Epithelial cell of esophagus (primary cell): ENCODE measurements at places on chromosomes 6 and 20.

GRCh38 chr6:72689107-72689954 lies 67.5 kb downstream of the KCNQ5 start:
- DNase-seq, result no peak

- no peak for DNase-seq
These were observed 176.0 kb downstream of the SASH1 start for GRCh38 chr6:148518511-148519156.

GRCh38 chr6:144696610-144697368 lies 411.7 kb downstream of the UTRN start:
- DNase-seq, result no peak

GRCh38 chr6:34030831-34031624 lies 114.9 kb downstream of the GRM4 start:
- no peak for DNase-seq

DNA sequence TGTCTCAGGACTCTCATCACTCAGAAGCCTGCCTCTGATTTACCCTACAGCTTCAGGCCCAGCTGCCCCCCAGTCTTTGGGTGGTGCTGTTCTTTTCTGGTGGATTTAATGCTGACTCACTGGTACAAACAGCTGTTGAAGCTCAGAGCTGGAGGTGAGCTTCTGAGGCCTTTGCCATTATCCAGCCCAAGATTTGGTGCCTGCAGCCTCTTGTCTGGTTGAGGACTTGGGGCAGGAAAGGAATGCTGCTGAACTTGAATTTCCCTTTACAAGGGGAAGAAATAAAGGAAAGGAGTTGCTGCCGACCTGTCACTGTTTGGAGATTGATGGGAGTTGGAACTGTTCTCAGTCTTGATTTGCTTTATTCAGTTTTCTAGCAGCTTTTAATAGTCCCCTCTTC lies 19.8 kb downstream of the ABCF1 start:
- DNase-seq, result peak; percentile 96
